ENCODE measurements at places on chromosomes 11 and 22.

DNA sequence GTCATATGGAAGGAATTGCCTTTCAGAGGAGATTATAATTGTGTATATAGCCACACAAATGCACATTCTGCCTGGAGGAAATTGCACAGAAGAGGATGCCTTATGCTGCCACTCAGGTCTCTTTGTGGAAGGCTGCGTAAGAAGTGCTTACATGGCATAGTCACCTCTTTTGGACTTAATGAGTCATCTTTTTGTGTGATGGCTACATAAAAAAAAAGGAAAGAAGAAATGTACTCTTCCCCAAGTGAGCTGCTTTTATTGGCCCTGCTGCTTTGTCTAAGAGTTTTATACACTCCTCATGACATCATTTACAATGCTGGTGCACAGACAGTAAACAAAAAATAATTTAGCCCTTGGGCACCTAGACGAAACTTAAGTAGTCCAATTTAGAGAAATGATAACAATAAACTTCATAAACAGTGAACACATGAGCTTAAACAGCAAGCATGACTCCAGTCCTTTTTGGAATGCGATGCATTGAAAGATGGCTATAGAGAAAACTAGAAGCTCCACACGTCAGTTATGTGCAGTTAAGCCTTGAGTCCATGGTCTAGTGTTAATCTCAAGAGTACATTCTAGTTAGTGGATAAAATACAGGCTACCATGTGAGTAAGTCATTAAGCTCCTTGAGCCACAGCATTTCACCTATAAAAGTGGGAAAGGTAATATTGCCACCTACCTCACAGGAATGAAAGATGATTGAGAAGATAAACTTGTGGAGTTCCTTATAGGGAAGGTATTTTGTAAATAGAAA, 12.0 kb downstream of the CSTPP1 start:
- DNase-seq = peak; percentile 89

DNA sequence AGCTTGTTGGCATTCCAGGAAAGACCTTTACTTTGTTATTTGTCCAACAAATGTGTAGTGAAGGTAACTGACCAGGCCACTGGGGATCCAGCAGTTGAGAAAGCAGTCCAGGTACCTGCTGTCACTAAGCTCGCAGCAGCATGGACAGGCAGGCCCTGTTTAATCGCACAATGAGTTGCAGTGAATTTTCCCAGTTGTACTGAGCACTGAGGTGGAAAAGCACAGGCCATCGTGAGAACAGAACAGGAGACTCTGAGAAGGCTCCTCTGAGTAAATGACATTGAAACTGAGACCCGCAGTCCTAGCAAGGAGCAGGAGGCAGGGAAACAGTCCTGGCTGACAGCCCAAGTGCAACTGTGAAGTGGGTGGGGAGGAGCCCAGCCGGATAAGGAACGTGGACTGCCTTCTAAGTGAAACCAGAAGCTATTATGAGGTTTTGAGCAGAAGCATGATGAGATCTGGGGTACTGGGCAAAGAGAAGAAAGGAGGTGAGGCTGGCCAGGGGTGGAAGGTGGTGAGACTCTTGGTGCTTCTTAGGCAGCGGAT, 39.8 kb upstream of the CDON start:
- DNase-seq = no peak

DNA sequence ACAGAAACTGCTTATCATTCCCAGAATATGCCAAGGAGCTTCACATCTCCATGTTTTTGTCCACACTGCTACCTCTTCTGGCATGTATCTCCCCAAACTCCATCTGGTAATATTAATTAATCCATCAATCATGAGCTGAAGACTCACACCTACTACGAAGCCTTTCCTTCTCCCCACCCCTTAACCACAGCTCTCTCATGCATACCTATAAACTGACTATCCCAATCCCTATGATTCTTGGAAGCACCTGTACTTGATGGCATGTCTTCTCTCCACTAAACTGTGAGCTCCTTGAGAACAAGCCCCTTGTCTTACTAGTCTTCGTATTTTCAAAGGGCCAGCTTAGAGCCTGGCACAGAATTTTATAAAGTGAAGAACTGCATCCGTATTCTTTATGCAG, 47.3 kb downstream of the RELT start:
- no peak for DNase-seq

GRCh38 chr11:75766443-75767227, 1.9 kb upstream of the DGAT2 start:
- DNase-seq = no peak

- no peak for DNase-seq
Observed at GRCh38 chr11:57698843-57699365, 13.1 kb downstream of the MED19 start.

DNA sequence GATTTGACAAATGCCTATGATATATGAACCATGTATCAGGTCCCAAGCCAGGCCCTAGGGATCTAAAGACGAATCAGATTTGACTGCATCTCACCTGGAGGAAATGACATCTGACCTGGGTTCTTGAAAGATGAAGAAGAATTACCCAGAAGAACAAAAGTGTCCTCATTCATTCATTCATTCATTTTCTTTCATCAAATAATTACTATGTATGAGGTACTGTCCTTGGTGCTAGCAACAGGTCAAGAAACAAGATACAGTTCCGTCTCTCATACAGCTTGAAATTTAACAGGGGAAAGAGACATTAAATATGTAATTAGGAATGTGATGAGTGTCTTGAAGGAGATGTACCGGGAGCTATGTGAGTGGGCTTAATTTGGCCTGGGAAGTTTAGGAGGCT, 1.8 kb upstream of the APBB1 start:
- no peak for DNase-seq

DNA sequence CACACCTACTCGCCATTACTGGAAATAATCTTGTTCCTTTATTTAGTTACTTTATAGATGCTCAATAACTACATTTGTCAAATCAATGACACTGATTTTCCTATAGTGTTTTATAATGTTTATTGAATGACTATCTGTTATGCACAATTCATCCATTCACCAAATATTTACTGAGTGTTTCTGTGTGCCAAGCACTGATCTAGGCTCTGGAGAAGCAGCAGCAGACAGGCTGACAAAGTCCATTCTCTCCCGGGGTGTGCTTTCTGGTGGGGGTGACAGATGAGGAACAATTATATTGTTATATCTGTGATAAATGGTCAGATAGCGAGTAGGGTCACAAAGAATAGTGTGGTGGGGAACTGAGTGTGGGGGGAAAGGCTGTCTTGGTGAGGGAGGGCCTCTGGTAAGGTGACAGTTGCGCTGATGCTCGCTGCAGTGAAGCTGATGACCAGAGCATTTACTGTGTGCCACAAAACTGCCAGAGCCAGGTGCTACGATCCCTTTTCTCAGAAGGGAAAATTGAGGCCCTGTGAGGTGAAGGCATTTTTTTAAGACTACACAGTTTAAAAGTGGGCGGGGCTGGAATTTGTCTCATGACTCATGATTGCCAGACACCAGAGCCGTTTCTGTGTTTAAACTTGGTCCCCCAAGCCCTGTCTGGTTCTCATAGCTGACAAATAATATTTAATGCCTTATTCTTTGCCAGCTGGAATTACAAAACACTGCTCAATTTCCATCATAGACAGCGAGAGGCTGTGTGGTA, 10.2 kb downstream of the PACS1 start:
- peak; percentile 74 for DNase-seq

GRCh38 chr11:12671370-12671769, 2.9 kb upstream of the TEAD1 start:
- DNase-seq = no peak

GRCh38 chr11:36699271-36699670, 101.2 kb upstream of the RAG2 start:
- no peak for DNase-seq

DNA sequence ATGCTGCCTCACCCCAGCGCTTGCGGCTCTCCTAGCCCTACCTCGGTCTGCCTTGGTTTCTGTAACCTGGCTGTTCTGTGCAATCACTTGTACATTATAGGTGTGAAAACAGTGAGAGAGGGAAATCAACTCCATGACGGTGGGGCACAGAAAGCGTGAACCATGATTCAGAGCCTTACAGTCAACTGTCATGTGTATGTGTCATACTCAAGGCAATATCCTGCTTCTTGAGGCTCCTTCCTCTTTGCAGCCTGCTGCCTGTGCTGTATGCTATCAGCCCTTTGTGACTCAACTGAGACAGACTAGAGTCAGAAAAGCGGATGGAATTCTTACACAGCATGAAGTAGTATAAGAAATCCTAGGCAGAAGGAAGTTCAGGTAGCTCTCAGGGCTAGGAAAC, 2.1 kb downstream of the NRIP3 start:
- peak; percentile 91 for DNase-seq

GRCh38 chr22:49686495-49687219, 141.0 kb downstream of the BRD1 start:
- no peak for DNase-seq

DNA sequence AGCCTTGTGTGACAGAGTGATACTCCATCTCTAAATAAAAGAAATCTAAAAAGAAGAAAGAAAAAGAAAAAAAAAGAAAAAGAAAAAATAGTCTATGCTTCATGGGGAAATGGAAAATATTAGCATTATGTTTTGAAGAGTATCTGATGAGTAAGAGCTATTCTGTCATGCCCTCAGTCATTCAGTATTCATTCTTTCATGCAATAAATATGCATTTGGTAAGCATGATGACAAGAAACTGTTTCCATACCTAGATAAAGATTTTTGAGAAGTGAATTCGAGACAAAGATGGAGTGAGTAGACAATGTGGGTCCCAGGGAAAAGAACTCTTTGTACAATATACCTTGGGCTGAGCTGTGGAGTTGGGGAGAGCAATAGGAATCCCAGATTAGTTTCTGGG, 6.2 kb upstream of the IFTAP start:
- no peak for DNase-seq

DNA sequence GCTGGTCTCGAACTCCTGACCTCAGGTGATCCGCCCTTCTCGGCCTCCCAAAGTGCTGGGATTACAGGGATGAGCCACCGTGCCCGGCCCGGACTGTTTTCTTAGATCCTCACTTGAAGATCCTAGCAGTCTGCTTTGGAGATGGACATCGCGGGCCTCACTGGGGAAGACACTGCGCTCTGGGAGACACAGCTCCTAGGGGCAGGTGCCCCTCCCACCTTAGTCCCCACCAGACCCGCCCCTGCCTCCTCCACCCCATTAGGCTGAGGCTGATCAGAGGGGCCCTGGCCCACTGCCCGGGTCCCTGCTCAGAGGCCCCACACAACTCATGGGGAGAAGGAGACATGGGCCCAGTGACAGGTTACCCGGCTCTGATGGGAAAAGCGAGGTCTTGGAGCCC, 11.3 kb upstream of the LTO1 start:
- DNase-seq = no peak

GRCh38 chr11:8269636-8270035, 6.0 kb upstream of the LMO1 start:
- no peak for DNase-seq

DNA sequence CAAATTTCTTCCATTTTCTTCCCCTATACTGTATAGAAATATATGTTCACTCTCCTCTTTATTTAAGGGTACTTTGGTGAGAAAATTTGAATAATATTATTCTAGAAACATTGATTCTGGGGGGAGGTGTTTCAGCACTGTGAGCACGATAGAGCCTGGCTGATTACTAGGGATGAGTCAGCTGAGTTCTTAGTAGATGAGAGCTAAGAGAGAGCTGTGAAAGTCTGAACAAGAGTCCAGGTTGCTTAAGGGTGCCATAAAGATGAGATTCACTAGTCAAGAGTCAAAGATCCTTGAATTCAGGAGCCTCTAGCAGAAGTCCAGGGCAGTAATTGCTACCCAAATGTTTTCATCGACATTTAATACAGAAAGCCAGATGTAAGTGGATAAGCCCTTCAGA, 756.6 kb upstream of the API5 start:
- DNase-seq = no peak

GRCh38 chr22:36608987-36609386, 80.0 kb upstream of the EIF3D start:
- no peak for DNase-seq

- no peak for DNase-seq
Observed at GRCh38 chr22:32336121-32336603, 21.5 kb upstream of the RFPL3 start.

- no peak for DNase-seq
Observed at GRCh38 chr22:49008682-49009235, 818.9 kb downstream of the BRD1 start.

GRCh38 chr22:30460147-30460546, 11.7 kb downstream of the SEC14L3 start:
- no peak for DNase-seq

- DNase-seq = no peak
Observed at GRCh38 chr11:9385327-9385899, 961 bp downstream of the IPO7 start.

DNA sequence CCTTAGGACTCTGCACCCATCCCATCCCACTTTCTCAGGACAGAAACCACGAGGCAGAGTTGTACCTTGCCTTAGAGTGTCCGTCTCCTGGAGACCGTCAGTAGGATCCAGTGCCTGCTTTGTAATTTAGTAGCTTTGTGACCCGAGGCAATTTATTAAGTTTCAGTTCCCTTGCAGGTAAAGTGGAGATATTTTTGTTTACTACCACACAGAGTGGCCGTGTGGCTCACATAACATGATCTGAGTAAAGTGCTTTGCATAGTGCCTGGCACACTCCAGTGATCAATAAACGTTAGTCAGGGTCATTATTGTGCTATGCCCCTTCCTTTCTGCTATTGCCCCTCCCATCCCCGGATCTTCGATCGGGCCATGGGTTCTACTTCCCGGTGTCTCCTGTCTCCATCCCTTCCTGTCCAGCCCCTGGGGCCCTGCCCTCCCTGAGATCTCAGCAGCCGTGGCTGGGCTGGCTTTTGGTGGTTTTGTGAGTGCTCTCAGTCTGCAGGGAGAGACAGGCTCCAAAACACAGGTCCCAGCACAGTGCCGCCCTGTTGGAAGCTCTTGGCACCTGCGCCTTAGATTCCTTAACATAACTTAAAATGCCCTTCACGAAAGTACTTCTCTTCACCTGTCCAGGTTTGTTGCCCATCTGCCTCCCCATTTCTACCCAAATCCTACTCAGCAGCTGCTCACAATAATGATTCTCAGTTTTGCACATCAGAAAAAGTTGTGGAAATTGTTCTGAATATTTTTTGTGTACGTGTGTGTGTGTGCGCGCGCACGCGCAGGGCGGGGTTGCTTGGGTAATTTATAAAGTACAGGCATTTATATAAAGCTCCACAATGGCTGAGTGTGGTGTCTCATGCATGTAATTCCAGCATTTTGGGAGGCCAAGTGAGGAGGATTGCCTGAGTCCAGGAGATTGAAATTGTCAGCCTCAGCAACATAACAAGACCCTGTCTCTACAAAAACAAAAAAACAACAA, 753.7 kb downstream of the NTM start:
- DNase-seq = no peak

DNA sequence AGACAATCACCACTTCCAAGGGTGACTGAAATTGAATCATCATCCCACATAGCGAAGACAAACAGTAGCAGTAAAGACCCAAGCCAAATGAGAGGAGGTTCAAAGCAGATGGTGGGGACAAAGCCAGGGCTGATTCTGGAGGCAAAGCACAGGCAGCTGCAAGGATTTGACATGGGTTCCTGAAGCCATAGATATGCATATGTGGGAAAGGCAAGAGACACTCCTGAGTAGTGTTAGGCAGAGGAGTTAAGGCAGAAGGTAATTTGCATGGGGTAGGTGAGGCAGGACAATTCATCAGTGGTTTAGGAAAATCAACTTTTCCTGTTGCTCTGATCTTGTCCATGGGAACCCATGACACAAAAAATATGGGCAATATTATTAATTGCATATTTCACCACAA, 462.8 kb downstream of the FAM181B start:
- no peak for DNase-seq
